ENCODE measurements at places on chromosomes 16 and 17. TPM values are rescaled to one million over a fixed set of nuclear protein-coding genes. Genes with fewer than 3 reads are reported as not detected.

CX3CL1 gene
- not detected for total RNA-seq

CCDC154 gene
- 2.2 TPM for total RNA-seq

APOH gene
- total RNA-seq = not detected

CLEC18B gene
- not detected for total RNA-seq

ABCA9 gene
- not detected for total RNA-seq

KRTAP3-1 gene
- not detected for total RNA-seq

TANC2 gene
- total RNA-seq = 10.6 TPM

TAT gene
- not detected for total RNA-seq

SHBG gene
- total RNA-seq = not detected

STH gene
- total RNA-seq = not detected

CDH1 gene
- total RNA-seq = 0.18 TPM

KRT16 gene
- not detected for total RNA-seq

CDK10 gene
- 74.0 TPM for total RNA-seq

KRT15 gene
- total RNA-seq = not detected

HEXIM1 gene
- total RNA-seq = 35.0 TPM

TMEM204 gene
- total RNA-seq = 43.5 TPM

C17orf50 gene
- not detected for total RNA-seq

MED31 gene
- total RNA-seq = 26.0 TPM

NPIPA2 gene
- 0.68 TPM for total RNA-seq

TERB1 gene
- total RNA-seq = not detected

NFATC2IP gene
- total RNA-seq = 96.7 TPM

GPR139 gene
- not detected for total RNA-seq

GPR179 gene
- not detected for total RNA-seq

CHST4 gene
- total RNA-seq = not detected

KIF2B gene
- total RNA-seq = not detected

GRAPL gene
- 10.1 TPM for total RNA-seq

RAB11FIP3 gene
- total RNA-seq = 21.2 TPM

SARM1 gene
- 17.5 TPM for total RNA-seq

UBFD1 gene
- total RNA-seq = 39.7 TPM

MRPL27 gene
- 57.5 TPM for total RNA-seq

TRIM72 gene
- 0.03 TPM for total RNA-seq

ALOXE3 gene
- total RNA-seq = not detected

DUSP3 gene
- 8.6 TPM for total RNA-seq

NHLRC4 gene
- 2.3 TPM for total RNA-seq

CDH16 gene
- not detected for total RNA-seq

TMEM114 gene
- total RNA-seq = not detected

MPP3 gene
- not detected for total RNA-seq

MYO1C gene
- total RNA-seq = 59.3 TPM

NHERF1 gene
- 320 TPM for total RNA-seq

DNAH17 gene
- 0.08 TPM for total RNA-seq

PHB1 gene
- 105 TPM for total RNA-seq

IGSF6 gene
- 0.15 TPM for total RNA-seq

CLEC3A gene
- not detected for total RNA-seq

RHBDL3 gene
- 0.55 TPM for total RNA-seq

TMEM238L gene
- not detected for total RNA-seq

ARHGAP44 gene
- not detected for total RNA-seq

CHD3 gene
- 131 TPM for total RNA-seq

KREMEN2 gene
- not detected for total RNA-seq
